ENCODE measurements at places on chromosomes 6 and 20.

DNA sequence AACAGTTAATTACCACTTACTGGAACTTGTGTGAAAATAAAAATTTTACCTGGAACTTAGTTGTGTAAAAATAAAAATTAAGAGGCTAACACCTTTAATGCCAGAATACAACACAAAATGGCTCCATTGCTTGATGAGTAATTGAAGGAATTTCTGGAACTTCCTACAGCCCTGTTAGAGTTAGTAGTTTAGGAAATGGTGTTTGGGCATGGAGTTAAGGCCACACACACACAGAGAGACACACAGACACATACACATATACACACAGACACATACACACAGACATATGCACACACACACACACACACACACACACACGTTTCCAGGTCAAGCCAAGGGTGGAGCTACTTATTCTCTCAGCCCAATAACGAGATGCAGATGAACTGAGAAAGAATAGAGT lies 20.6 kb upstream of the CST3 start:
- no peak for DNase-seq

DNA sequence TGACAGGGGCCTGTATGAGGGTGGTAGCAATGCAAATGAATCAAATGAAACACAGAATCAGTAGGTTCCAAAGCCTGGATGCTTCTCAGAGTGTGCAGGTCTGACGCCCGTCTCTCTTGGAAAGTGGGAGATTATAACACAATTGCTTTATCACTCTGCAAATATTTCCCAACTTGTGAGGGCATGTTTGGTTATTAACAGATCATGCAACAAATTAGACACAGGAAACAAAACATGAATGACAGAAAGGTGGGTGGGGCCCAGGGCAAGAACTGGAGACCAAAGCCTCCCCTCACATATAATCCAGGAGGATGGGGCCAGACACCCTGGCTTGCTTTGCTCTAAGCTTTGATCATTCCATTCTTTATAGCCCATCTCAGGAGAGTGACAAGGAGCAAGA lies 108.6 kb upstream of the MRPS10 start:
- no peak for DNase-seq

DNA sequence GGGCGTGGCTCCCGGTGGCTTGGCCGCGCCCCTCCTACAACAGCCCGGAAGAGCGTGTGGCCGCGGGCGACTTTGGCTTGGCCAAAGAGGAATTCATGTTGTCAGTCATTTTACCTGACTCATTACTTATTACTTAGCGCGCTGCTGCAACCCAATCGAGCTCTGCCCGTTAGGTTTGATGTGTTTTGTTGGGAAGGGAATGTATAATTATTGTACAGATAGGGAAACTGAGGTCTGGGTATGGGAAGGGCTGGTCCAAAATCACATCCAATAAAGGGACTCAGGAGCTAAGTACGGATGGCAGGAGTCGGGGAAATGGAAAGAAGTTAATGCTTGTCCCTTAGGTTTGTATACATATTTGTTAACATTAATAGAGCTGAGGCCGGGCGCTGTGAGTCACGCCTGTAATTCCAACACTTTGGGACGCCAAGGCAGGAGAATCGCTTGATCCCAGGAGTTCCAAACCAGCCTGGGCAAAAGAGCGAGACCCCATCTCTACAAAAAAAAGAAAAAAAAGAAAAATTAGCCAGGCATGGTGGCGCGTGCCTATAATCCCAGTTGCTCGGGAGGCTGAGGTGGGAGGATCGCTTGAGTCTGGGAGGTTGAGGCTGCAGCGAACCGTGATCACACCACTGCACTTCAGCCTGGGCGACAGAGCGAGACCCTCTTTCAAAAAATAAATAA lies 639 bp upstream of the ZNF335 start:
- DNase-seq = no peak

- DNase-seq = no peak
Observed at GRCh38 chr6:6469074-6469473, 119.4 kb upstream of the LY86 start.

DNA sequence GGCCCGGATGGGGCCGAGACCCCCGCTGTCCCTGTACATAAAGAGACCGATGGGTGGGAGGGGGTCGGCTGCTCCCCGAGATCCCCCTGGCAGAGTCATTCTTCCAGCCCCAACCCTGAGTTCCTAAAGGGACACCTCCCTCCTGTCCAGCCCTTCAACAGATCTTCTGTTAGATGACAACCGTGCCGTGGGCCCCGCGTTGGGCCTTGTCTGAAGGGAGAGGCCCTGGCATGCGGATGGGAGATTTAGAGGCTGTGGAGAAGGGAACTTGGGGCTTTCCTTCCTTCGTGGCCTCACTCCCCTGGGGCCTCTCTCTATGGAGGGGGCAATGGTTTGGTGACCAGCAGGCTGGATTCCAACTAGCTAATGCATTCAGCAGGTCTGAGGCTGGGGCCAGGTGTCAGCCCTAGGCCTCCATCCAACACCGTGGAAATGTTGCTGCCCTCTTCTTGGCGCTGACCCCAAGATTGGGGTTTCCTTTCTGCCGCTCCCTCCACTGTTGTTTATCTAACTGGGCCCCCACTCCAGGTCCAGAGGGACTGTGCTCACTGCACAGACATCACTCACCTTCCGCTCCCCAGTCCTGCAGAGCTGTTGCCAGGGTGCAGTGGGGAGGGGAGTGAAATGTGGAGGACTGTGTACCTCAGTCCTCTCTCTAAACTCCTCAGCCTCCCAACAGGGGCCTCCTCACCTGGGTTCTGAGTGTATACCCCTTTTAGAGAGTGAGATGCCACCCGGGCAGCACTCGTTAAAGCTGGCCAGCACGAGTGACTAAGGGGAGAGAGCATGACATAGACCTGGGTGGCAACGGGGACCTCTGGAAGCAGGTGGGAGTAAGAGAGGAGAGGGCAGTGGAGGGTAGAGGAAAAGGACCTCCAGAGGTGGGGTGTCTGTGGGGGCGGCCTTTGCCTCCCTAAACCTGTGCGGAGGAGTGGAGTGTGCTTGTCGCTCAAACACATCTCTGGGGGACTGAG lies 6.7 kb downstream of the TMEM151B start:
- no peak for DNase-seq

DNA sequence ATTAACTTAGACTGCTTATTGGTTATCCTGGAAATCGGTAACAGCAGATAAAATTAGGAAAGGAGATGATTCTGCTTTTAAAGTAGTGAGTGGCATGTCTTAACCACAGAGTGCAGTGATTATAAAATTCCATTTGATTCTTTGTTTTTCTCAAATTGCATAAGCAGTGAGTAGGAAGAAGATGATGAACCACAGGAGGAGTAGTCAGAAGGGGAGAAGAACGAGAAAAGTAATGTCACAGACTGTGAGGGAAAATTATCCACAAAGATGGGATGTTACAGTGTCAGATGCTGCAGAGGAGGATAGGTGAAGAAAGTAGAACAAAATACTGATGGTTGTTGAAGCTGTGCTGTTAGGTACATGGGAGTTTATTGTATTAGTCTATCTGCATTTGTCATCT lies 63.0 kb downstream of the ITCH start:
- no peak for DNase-seq

DNA sequence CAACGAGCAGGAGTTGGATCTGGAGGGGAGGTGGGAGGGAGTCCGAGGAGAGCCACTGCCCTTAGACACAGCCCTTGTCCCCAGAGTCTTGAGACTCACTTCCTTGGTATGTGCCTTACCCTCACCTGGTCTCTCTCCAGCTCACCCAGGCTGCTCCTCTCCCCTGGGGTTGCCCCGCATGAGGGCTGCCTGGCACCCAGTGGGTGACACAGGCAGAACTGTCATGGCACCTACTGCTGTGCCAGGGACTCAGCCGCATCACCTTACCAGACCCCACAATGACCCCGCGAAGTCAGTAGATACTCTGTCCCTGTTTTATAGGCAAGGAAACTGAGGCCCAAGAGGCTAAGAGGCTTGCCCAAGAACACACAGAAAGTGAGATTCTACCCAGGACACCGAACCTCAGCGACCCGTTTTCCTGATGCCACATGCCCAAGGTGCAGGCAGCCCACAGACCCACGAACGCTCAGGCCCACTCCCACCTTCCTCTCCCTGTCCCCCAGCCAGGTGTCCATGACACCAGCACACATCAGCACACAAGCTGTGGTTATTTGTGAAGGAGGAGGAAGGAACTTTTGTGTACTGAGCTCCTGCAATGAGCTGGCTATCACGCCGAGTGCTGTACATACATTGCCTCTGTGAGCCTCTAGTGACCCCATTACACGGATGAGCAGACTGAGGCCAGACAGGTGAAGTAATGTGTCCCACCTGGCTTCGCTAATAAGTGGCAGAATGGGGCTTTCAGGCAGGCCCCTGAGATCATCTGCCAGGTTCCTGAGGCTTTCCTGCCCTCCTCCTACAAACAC lies 168.1 kb downstream of the GRM4 start:
- no peak for DNase-seq

- DNase-seq = no peak
Observed at GRCh38 chr6:112296122-112296521, 41.8 kb upstream of the LAMA4 start.

DNA sequence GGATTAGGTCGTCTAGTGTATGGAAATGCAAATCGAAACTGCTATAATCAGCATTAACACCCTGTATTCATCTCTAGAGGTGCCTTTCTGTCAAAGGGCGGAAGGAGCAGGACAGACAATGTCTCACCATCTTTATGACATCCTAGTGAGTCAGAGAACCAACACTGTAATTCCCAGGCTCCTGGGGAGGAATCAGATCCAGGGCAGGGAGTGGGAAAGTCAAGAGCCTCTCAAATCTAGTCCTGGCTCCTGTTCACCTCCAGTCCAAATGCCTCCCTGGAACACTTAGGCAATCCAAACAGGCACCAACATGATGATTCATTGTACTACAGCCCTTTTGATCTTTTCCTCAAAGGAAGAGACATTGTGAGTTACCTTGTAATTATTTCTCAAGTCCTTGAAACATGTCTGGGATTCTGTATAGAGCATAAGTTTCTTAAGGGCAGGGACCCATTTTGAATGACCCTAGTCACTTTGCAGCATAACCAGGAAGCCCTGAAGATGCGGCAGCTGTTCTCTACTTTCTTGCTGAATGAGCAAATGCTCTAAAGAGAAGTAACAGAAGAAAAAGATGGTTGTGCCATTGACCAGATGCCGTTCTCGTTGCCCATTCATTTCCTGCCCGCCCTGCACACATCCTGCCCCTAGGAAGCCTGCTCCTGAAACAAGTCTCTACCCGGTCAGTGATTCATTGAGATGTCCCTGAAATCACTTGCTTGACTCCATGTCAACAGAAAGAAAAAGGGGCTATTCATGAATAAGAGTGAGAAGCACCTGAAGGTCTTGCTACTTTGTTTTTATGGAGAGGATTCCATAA lies 112.8 kb upstream of the JARID2 start:
- no peak for DNase-seq

DNA sequence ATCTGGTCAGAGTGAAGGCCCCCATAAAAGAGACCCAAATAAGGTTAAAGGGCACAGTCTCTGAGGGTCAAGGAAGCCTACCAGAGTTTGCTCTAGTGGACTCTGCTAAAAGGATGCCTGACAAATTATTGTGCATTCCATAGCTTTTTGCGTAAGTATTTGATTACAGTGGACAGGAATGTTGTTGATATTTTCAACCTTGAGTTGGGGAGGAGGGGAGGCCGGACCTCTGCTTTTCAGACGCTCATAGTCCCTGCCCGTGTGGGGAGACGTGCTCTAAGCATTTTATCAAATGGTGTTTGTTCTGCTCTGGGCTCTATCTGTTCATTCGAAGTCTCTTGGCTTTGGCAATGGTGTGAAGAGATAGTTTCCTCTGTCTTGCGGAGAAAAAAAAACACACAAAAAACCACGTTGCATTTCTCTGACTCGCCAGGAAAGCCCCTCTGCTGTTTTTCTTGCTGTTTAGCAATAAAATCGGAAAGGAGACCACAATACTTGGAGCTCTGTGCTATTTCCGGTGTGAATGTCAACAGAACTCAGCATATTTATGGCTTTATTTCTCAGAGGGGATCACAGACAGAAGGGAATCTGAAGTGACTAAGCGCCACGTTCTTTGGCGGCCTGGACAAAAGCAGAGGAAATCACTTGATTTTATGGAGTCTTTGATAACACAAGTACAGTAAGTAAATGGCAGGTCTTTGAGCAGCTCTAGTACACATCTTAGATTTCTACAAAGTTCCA lies 159.8 kb downstream of the ZFP64 start:
- no peak for DNase-seq

DNA sequence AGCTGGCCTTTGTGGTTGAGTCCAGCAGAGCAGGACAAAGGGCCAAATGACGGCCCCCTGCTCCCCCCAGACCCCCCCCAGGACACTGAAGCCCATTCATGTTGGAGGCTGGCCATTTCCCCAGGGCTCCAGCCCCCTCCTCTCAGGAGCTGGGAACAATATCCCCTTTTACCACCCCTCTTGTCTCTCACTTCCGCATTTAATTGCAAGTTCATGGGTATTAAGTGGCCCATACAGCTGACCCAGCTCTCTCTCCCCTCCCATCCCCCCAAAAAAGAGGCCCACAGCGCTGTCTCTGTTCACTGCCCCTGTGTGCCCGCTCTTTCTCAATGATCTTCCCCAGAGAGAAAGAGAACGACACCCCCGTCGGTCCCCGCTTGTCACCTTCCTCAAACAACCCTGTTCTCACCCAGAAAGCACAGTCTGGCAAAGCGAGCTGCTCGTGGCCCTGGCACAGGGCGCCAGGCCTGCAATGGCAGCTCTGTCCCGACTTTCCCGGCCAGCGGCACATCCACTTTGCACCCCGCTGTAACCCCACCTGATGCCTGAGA lies 30.4 kb downstream of the PREX1 start:
- DNase-seq = no peak

DNA sequence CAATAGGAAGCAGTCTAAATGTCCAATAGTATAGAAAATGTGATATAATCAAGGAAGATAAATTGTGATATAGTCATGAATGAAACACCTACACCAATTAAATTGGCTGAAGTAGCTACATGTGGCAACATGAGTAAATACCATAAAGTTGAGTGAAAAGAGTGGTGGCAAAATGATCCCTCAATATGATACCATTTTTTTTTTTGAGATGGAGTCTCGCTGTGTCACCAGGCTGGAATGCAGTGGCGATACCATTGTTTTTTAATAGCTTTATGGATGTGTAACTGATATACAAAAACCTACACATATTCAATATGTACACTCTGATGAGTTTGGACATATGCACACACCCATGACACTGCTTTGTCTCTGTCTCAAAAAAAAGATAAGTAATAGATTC lies 20.9 kb upstream of the ILRUN start:
- DNase-seq = no peak

- no peak for DNase-seq
Observed at GRCh38 chr20:59618131-59618530, 13.8 kb downstream of the PHACTR3 start.

- no peak for DNase-seq
Observed at GRCh38 chr6:14166839-14167238, 49.3 kb downstream of the CD83 start.

DNA sequence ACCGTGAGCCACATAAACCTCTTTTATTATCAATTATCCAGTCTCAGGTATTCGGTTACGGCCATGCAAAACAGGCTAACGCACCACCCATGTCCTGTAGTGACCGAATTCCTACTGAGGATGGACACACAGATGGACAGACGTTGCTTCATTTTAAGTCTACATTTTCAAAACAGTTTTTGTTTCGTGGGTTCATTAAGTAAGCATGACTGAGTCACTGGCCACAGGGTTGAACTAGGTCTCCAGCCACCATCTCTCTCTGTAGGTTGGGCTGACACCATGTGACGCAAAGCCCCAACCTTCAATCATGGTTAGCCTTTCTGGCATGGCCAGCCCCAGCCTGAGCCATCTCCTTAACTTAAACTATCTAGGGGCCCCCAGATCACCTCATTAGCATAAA lies 110.0 kb upstream of the SLC22A23 start:
- DNase-seq = no peak

All from stimulated activated CD4-positive, alpha-beta T cell treated with anti-CD3 and anti-CD28 coated beads, Interleukin-2, amount 100 ng/mL, for 48 hours (primary cell).